ENCODE measurements at places on chromosomes 11 and 22. TPM values are rescaled to one million over a fixed set of nuclear protein-coding genes. Genes with fewer than 3 reads are reported as not detected.

The LYVE1 gene
- total RNA-seq, result not detected

The PRG2 gene
- total RNA-seq, result not detected

The SLC25A18 gene
- 14.3 TPM for total RNA-seq

The MMP7 gene
- not detected for total RNA-seq

The LRRC4C gene
- 0.27 TPM for total RNA-seq

- H3K4me3 ChIP-seq, result no peak overlapping the region
- H3K36me3 ChIP-seq, result peaks cover 20% of the 10 kb centered on the region
- DNase-seq, result no peak
- no peak overlapping the region for H3K27ac ChIP-seq
- H3K4me1 ChIP-seq, result no peaks in the 10 kb centered on the region
These were observed 5.7 kb downstream of the RSF1 start for GRCh38 chr11:77814848-77815247.

DNA sequence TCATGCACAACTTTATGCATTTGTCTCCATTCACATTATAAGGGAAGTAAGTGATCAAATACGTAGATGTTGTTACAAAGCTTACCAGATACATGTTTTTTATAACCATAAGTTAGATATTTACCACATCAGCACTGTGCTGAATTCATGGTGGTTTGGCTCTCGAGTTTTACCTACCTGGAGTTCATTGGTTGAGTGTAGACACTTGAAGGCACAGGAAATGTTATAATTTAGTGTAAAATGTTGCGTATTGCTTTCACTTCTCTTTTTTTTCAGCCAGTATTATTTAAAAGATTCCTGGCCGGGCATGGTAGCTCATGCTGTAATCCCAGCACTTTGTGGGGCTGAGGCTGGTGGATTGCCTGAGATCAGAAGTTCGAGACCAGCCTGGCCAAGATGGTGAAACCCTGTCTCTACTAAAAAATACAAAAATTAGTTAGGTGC, 53.1 kb upstream of the GRK2 start:
- peaks cover 69% of the 10 kb centered on the region for H3K36me3 ChIP-seq
- DNase-seq, result no peak
- no peaks in the 10 kb centered on the region for H3K27me3 ChIP-seq
- H3K4me3 ChIP-seq, result no peak overlapping the region
- no peaks in the 10 kb centered on the region for H3K4me1 ChIP-seq
- no peak overlapping the region for H3K27ac ChIP-seq

GRCh38 chr11:75523189-75523588, 2.6 kb downstream of the GDPD5 start:
- no peaks in the 10 kb centered on the region for H3K36me3 ChIP-seq
- H3K27me3 ChIP-seq, result peaks cover 22% of the 10 kb centered on the region
- H3K4me1 ChIP-seq, result peaks cover 3% of the 10 kb centered on the region

DNA sequence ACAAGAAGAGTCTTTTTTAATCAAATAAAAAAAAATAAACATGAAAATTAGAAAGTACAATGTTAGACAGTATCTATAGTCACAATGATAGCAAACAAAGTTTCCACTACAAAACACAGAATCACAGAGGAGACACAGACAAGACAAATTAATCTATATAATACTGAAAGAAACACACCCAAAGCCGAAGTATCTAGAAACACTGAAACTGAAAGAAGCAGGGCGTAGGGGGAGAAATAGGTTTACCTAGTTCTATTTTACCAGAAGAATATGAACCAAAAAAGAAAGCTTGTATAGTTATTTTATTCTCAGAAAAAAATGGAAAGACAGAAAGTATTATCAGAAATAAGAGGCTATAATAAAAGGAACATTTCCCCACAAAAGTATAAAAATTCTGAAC, 27.1 kb upstream of the NUP50 start:
- no peaks in the 10 kb centered on the region for H3K27me3 ChIP-seq
- H3K4me3 ChIP-seq, result no peak overlapping the region
- no peak for DNase-seq
- H3K4me1 ChIP-seq, result no peaks in the 10 kb centered on the region
- H3K36me3 ChIP-seq, result peaks cover 16% of the 10 kb centered on the region

- H3K27me3 ChIP-seq, result no peaks in the 10 kb centered on the region
- no peak overlapping the region for H3K4me3 ChIP-seq
- H3K4me1 ChIP-seq, result no peaks in the 10 kb centered on the region
- no peak for DNase-seq
- H3K27ac ChIP-seq, result no peak overlapping the region
- no peaks in the 10 kb centered on the region for H3K36me3 ChIP-seq
These were observed 359.5 kb downstream of the INSC start for GRCh38 chr11:15473954-15474837.

GRCh38 chr22:30021881-30022619, 58.2 kb upstream of the HORMAD2 start:
- H3K36me3 ChIP-seq, result peaks cover 85% of the 10 kb centered on the region
- no peak overlapping the region for H3K4me3 ChIP-seq
- H3K27ac ChIP-seq, result no peak overlapping the region

GRCh38 chr11:89065066-89065465, 716 bp downstream of the GRM5 start:
- no peak overlapping the region for H3K27ac ChIP-seq
- DNase-seq, result no peak
- H3K4me3 ChIP-seq, result no peak overlapping the region
- H3K27me3 ChIP-seq, result peaks cover 70% of the 10 kb centered on the region

GRCh38 chr11:985406-985805, 51.1 kb downstream of the MUC6 start:
- no peaks in the 10 kb centered on the region for H3K27me3 ChIP-seq
- H3K27ac ChIP-seq, result peak overlapping the region; percentile 57
- H3K4me1 ChIP-seq, result no peaks in the 10 kb centered on the region
- DNase-seq, result no peak

- H3K27ac ChIP-seq, result no peak overlapping the region
- no peak overlapping the region for H3K4me3 ChIP-seq
- no peak for DNase-seq
- H3K27me3 ChIP-seq, result no peaks in the 10 kb centered on the region
These were observed 725.5 kb downstream of the METTL15 start for GRCh38 chr11:28833670-28834069.

- peak overlapping the region; percentile 44 for H3K4me3 ChIP-seq
- H3K27me3 ChIP-seq, result peaks cover 41% of the 10 kb centered on the region
- peak; percentile 96 for DNase-seq
- peak overlapping the region; percentile 62 for H3K27ac ChIP-seq
These were observed 8.0 kb downstream of the PHLDB1 start for GRCh38 chr11:118615282-118615975.

DNA sequence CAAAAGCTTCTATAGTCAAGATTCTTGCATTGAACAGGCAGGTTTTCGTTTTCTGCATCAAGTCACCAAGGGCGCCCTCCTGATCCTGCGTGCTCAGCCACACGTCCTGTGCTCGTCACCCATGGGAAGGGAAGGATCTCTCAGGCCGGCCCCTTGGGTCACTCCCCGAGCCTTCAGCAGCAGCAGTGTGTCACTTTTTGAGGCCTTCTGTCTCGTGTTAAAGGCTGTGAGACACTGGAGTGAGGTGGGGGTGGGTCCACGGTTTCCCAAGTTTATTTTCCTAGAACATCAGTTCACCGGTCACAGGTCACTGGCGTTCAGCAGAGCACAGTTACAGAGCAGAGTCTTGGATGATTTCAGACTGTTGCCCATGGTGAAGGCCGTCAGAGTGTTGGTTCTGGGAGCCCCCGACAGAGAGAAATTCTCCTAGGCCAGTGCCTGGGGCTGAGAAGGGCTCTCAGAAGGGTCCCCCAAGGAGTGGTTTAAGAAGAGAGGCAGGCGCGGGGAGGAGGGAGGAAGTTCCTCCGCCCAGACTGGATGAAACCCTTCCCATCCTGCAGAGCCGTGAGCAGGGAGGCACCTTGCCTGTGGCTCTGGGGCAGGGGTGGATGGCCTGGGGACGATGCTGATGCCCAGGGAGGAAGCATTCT, 13.5 kb upstream of the ADORA2A start:
- no peaks in the 10 kb centered on the region for H3K27me3 ChIP-seq
- peaks cover 28% of the 10 kb centered on the region for H3K36me3 ChIP-seq
- no peak for DNase-seq
- no peak overlapping the region for H3K4me3 ChIP-seq
- H3K4me1 ChIP-seq, result no peaks in the 10 kb centered on the region

DNA sequence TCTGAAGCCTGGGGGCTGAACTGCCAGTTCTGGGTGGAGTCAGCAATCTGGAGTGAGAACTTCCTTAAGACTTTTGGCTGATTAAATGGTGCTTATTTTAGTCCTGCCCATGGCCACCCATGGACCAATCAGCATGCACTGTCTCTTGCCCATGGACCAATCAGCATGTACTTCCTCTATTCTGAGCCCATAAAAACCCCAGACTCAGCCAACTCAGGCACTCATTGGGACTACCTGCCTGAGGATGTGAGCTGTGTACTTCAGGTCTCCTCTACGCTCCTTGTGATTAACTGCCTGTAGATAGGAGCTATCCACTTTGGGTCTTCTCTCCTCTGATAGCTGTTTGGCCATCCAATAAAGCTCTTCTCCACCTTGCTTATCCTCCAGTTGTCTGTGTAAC, 342.3 kb upstream of the CCDC179 start:
- H3K4me3 ChIP-seq, result no peak overlapping the region
- H3K36me3 ChIP-seq, result no peaks in the 10 kb centered on the region
- H3K27ac ChIP-seq, result no peak overlapping the region
- no peak for DNase-seq
- no peaks in the 10 kb centered on the region for H3K4me1 ChIP-seq
- H3K27me3 ChIP-seq, result no peaks in the 10 kb centered on the region

GRCh38 chr11:12840871-12841660, 166.8 kb downstream of the TEAD1 start:
- no peak overlapping the region for H3K4me3 ChIP-seq
- peaks cover 18% of the 10 kb centered on the region for H3K4me1 ChIP-seq
- no peaks in the 10 kb centered on the region for H3K36me3 ChIP-seq
- DNase-seq, result peak; percentile 50

DNA sequence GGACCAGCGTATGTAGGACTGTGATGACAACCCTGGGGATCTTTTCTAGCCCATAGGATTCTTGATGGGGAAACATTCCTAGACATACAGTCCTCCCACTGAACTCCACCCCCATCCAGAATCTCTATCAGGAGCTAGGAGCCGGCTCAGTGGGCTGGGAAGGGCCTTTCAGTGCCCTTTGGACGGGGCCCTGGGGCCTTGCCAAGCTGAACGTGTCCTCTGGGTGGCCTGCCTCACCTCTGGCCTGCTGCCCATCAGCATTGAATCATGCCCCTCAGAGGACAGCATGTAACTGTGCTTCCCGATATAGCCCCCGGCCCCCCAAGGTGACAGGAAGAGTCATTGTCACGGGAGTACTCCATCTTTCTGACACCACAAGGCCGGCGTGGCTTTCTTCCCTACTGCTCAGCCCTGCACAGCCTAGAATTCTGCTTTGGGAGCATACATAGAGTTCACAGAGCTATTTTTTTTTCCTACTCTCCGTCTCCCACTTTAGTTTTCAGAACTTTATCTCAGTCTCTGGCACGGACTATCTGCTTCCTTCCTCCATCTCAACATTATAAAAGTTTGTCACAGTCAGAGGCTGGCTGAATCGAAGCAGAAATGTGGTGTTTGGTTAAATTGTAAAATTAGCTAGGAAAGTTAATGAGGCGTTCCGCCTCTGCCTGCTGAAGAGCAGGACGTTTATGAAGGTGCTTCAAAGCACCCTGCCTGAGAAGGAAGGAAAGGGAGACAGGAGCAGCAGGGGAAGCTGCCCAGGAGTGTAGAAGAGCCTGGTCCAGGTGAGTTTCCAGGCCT, 111.9 kb downstream of the ZBTB16 start:
- H3K4me1 ChIP-seq, result no peaks in the 10 kb centered on the region
- peak overlapping the region; percentile 55 for H3K27ac ChIP-seq
- H3K27me3 ChIP-seq, result peaks cover 9% of the 10 kb centered on the region

DNA sequence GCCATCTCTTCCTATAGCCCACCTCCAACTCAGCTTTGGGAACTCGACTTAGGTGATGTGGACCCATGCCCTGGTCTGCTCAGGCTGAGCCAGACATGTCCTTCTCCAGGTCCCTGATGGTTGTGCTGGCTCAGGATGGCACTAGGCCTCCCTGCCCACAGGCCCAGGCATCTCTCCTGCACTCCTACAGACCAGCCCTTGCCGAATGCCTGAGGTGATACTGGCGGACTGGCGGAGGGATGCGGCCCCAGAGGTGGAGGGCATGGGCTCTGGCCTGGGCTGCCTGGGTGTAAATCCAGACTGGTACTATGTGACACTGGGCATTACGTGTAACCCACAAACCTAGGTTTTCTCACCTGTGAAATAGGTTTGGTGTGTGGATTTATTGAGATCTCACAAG, 352.8 kb downstream of the SHANK2 start:
- no peak overlapping the region for H3K4me3 ChIP-seq
- H3K27ac ChIP-seq, result no peak overlapping the region
- no peak for DNase-seq
- H3K27me3 ChIP-seq, result no peaks in the 10 kb centered on the region

GRCh38 chr11:123460012-123460700, 30.1 kb downstream of the GRAMD1B start:
- H3K4me3 ChIP-seq, result no peak overlapping the region
- no peaks in the 10 kb centered on the region for H3K27me3 ChIP-seq
- peaks cover 14% of the 10 kb centered on the region for H3K4me1 ChIP-seq

DNA sequence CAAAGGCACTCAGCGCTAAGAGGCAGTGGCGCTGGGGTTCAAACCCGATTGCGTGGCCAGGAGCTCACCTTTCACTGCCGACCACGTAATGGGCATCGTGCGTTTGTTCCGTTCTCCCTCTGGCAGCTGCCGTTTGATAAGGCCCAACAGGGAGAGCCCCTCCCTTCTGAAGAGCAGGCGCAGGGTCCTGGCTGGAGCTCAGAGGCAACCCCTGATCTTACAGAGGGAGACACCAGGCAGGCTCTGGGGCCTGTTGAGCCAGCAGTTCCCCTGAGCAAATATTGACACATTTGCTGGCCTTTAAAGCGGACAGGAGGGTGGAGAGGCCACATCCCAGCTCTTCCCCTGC, 11.7 kb upstream of the C1QTNF6 start:
- no peaks in the 10 kb centered on the region for H3K27me3 ChIP-seq
- H3K36me3 ChIP-seq, result no peaks in the 10 kb centered on the region
- no peak for DNase-seq
- H3K4me1 ChIP-seq, result peaks cover 16% of the 10 kb centered on the region
- H3K27ac ChIP-seq, result no peak overlapping the region
- H3K4me3 ChIP-seq, result no peak overlapping the region

GRCh38 chr11:121437018-121437685, 15.0 kb upstream of the SORL1 start:
- no peaks in the 10 kb centered on the region for H3K36me3 ChIP-seq
- DNase-seq, result no peak
- H3K27me3 ChIP-seq, result no peaks in the 10 kb centered on the region
- no peak overlapping the region for H3K4me3 ChIP-seq

DNA sequence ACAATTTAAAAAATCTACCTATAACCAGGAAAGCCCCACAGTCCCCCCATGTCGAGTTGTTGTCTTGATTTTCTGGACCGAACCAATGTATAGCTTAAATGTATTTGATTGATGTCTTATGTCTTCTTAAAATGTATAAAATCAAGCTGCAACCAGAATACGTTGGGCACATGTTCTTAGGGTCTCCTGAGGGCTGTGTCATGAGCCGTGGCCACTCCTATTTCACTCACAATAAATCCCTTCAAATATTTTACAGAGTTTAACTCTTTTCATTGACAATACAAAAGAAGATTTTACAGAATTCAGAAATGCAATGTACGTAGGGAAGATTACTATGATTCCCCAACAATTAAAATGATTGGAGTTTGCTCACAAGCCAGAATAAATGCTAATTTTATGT, 428.7 kb upstream of the RAG2 start:
- H3K4me1 ChIP-seq, result no peaks in the 10 kb centered on the region
- no peak overlapping the region for H3K4me3 ChIP-seq
- H3K36me3 ChIP-seq, result no peaks in the 10 kb centered on the region
- no peak overlapping the region for H3K27ac ChIP-seq

Data from endodermal cell (in vitro differentiated cells).